Naive B cell (primary cell): ENCODE measurements at places on chromosomes 6 and 20. TPM values are rescaled to one million over a fixed set of nuclear protein-coding genes. Genes with fewer than 3 reads are reported as not detected.

DNA sequence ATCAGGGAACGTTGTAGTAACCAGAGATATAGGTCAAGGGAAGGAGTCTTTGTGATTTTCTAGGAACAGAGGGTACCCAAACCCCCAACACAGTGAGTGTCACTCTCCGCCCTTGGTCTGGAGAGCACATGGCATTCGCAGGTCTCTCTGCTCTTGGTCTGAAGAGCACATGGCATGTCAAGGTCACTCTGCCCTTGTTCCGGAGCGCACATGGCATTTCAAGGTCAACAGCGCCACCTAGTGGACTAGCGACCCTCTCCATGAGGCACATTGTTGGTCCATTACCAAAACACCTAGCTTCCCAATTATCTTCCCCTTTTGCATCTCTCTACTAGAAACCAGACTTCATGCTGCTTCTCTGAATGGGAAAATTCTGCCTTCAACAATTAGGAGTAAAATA lies 260.0 kb downstream of the C6orf118 start:
- no peak overlapping the region for H3K4me3 ChIP-seq
- no peaks in the 10 kb centered on the region for H3K27me3 ChIP-seq
- no peaks in the 10 kb centered on the region for H3K36me3 ChIP-seq

DNA sequence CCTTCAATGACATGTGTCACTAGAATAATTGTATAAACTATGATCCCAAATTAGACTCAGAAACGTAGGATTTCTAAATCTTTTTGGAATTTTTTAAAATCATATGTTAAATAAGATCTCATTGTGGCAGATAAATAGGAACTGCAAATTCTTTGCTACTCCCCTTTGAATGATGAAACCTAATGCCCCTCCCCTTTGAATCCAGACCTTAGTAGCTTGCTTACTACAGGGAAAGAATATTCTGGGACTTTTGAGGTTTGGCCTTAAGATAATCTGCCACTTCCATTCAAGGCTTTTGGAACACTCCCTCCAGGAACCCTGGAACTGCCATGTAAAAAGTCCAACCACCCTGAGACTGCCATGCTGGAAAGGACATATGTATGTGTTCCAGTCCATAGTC lies 7.1 kb downstream of the TDP2 start:
- peaks cover 16% of the 10 kb centered on the region for H3K36me3 ChIP-seq
- H3K4me3 ChIP-seq = no peak overlapping the region
- H3K27me3 ChIP-seq = no peaks in the 10 kb centered on the region
- peak overlapping the region; percentile 44 for H3K27ac ChIP-seq

The SLC24A3 gene
- polyA plus RNA-seq = not detected

DNA sequence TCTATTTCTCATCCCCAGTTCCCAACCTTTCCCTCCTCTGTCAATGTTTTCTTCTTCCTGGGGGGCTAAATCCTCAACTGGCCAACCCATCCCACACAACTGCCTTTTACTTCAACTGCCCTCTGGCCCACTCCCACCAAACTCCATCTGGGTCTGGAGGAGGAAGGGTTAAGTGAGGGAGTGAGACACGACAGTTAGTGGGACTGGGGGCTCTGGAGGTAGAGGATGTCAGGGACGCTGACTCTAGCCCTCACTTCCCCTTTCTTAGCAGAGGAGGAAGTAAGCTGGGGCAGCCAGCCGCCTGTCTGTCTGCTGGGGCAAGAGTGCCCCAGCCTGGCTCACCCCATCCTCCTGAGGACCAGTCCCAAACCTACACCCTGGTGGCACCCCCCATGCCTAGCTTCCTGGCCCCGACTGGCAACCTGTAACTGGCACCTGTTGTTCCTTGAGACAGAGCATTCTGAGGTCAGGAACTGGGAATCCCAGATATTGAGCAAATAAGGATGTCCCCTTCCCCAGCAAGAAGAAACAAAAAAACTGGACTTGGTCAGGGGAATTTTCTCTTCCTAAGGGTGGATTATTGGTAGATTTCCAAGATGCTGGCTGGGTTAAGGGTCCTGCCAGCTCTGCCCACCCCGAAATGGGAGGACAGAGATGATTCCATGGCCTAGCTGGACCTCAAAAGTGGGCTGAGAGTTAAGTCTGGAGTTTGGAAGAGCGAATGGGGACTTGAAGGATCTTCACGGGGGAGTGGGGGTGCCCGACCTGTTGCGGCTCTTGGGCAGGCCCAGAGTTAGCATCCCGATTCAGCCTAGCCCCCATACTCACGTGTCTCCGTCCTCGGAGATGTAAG lies 971 bp downstream of the NFKBIE start:
- H3K4me3 ChIP-seq = peak overlapping the region; percentile 92
- H3K4me1 ChIP-seq = peaks cover 79% of the 10 kb centered on the region
- peak; percentile 88 for DNase-seq
- peak overlapping the region; percentile 100 for H3K27ac ChIP-seq
- H3K27me3 ChIP-seq = no peaks in the 10 kb centered on the region

DNA sequence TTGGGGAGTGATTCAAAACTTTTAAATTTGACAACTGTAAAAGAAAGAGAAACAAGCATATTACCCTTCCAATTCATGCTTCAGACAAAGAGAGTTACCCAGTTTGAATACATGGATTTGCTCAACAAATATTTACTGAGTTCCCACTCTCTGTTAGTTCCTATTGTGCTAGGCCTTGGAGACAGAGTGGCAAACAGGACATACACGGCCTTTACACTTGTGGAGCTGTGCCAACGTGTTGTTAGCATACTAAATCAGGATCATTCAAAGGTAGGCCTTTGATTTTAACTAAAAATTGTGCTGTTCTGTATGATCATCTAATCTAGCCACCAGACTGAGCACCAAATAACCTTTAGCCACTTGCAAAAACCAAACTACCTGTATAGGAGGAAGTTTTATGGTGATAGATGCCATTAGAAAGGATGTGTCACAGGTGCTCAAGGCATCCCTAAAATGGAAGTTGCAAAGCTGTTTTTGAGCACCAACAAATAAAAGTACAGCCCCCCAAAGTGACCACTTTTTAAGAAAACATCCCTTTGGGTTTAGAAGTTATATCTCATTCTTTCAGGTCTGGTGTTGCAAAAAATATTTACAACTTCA lies 84.5 kb downstream of the CHD6 start:
- peak overlapping the region; percentile 25 for H3K27ac ChIP-seq
- H3K27me3 ChIP-seq = no peaks in the 10 kb centered on the region
- H3K36me3 ChIP-seq = peaks cover 37% of the 10 kb centered on the region
- no peak for DNase-seq
- no peak overlapping the region for H3K4me3 ChIP-seq
- peaks cover 7% of the 10 kb centered on the region for H3K4me1 ChIP-seq
